ENCODE measurements at places on chromosomes 4 and X.

DNA sequence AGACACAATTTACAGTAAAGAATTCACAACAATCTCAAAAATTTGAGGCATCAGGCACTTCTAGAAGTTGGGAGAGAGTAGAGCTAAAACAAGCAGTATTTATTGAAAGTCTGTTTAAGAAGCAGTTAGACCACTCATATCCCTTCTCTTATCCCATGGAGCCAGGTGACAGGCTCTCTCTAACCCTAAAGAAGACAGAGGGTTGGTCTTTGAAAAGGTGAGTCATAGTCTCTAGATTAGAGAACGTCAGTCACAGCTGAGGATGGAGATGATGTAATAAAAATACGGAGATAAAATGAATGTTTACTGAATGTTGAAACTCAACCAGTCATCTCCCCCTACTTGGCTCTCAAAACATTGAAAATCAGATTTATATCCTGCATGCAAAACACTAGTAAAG lies 223.8 kb downstream of the CHIC2 start:
- DNase-seq = no peak

DNA sequence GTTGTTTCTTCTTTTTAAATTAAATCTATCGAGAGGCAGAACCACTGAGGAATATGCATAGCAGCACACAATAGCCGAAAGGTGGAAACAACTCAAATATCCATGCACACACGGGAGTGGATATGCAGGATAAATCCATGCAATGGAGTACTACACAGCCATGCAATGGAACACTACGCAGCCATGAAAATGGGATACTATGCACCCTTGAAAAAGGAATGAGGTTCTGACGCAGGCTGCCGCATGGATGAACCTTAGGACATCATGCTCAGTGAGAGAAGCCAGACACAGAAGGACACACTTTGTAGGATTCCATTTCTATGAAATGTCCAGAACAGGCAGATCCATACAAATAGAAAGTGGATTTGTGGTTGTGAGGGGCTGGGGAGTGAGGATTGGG lies 18.4 kb upstream of the P2RY8 start:
- DNase-seq = no peak

DNA sequence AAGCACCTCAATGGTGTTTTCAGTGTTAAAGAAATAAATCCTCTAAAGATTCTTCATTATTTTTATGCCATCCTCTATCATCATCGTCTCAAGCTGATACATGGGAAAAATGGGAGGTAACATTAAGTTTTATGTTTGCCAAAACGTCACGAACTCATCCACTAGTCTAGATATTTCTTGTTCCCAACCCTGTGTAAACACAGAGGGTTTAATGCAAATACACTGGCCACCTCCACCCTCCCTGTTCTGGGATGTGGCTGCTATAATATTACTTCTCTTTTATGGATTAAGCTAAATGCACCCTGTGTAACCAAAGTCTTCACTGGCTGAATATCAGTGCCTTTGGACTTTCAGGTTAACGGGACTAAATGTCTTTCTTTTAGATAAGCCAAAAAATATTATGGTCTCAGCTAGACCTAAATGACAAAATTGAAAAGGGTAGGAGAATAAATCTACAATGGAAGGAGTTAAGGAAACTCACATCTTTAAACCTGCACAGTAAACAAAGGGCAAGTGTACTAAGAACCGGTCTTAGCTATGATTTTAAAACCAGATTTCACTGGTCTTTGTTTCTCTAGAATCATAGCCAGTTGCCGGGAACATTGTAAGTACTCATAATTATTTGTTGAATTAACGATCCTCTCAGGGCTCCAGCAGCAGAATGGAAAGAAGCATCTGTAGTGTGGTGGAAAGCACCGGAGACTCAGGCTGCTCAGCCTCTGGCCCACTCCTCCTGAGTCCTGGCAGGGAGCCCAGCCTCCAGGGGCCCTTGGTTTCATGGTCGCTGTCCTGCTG lies 103.5 kb upstream of the NOCT start:
- DNase-seq = no peak

DNA sequence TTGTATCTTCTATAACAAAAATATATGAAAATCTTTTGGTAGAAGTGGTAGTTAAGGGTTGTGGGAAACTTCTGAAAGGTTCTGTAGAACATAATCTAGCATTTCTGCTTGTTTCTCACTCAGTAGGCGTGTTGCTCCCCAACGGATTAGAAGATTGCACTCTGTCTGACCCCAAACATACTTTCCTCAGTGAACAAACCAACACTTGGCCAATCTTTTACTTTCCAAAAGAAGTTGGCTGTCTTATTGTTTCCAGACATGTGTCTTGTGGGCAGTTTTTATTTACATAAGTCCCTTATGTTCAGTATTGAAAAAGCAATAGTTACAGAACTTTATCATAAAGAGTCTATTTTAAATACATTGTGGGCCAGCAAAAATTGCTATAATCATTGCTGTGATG lies 312.8 kb upstream of the EPHA5 start:
- DNase-seq = no peak

GRCh38 chr4:187307131-187307530 lies 583.5 kb upstream of the FAT1 start:
- DNase-seq = no peak

- no peak for DNase-seq
These were observed 237.5 kb downstream of the BCOR start for GRCh38 chrX:39859991-39860861.

DNA sequence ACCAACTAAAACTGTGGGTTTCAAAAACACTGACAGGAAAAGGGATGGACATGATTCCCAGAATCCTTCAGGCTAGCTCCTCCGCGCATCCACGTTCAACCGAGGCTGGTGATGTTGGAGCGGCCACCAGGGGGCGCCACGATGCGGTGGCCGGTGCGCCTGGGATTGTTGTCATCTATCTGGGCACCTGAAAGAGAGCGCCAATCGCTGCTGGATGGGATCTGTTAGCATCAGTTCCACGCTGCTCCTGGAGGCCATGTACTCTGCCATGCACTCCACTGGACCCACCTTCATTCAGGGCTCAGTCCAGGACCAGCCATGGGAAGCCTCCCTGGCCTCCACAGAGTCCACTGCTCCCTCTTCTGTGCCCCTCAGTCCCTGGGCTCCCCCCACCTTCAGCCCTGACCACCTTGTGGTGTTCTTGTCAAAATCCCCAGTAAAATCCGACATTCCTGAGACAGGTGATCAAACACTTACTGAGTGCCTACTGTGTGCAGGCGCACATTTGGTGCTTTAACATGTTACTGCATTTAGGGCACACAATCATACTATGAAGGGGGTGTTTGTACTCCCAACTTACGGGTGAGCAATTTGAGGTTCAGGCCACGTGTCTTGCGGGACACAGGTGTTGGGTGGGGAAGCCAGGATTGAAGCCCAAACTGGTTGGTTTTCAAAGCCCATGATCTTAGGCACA lies 71.1 kb downstream of the CRMP1 start:
- no peak for DNase-seq

- no peak for DNase-seq
These were observed 67.8 kb downstream of the NBDY start for GRCh38 chrX:56796641-56797395.

- no peak for DNase-seq
These were observed 881 bp upstream of the CACNA1F start for GRCh38 chrX:49233887-49234555.

GRCh38 chr4:5050520-5051277 lies 581 bp upstream of the STK32B start:
- DNase-seq = no peak

DNA sequence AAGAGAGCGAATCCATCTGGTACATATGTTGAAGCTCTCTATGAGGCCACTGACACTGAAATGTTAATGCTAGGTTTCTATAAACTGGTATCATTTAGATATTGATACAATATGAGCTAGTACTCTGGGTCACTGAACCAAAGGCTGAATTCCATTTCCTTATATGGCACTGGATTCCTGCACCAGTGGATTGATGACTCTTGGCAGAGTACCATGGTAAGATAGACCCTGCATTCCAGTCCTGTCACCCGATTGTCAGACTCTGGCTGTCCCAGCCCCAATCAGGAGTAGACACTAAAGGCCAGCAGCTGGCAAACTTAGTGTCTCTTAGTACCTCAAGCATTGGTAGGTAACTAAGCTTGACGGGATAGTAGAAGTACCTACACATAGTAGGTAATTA lies 44.0 kb upstream of the EOLA2 start:
- no peak for DNase-seq

- DNase-seq = no peak
These were observed 1329.2 kb upstream of the PCDH7 start for GRCh38 chr4:29390921-29391320.

DNA sequence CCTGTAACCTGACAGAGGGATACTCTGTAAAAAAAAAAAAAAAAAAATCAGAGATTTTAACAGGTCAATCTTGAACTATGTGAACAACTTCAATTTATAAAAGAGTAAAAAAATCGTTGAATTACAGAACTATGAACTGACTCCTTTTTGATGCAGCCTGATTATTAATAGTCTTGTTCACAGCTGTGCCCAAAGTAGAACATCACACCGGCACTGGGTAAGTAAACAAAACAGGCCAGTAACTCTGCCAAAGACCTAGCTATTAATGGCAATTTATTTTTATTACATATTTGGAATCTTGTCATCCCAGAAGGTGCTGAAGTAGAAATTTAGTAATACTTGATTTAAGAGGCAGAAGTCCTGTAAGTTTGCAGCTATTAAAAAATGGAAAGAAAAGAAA lies 31.4 kb downstream of the CPE start:
- no peak for DNase-seq

DNA sequence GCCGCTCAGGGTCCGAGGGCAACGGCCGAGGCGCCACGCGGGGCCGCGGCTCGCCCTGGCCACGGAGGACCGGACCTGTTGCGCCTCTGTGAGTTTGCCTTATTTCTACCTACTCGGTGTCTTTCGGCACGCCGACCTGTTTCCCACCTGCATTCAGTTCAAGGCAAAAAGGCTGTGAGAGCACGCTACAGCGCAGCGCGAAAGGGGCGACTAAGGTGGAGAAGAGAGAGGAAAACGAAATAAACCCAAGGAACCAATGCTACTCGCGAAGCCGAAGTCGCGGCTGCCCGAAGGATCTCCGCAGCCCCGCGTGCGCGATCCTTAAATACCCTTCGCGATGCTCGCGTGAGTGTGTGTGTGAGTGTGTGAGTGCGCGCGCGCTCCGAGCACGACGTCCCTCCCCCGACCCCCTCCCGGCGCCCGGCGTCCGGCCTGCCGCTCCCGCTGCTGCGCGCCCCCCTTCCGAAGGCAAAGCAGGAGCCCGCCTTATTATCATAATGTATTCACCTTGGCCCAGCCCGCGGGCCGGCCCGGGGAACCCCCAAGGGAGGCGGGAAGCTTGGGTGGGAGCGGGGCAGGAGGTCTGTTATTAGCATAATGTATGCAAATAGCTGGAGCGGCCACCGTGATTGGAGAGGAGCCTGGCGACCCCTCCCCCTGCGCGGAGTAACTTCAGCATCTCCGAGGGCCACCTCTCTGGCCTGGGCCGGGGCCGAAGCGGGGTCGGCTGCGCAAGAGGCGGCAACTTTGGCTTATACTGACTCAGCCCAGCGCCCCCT lies at the start of gene COL25A1:
Gene COL25A1, minus strand, starts transcription at position 298 of the 779 bp plus-strand sequence.
- peak; percentile 16 for DNase-seq

DNA sequence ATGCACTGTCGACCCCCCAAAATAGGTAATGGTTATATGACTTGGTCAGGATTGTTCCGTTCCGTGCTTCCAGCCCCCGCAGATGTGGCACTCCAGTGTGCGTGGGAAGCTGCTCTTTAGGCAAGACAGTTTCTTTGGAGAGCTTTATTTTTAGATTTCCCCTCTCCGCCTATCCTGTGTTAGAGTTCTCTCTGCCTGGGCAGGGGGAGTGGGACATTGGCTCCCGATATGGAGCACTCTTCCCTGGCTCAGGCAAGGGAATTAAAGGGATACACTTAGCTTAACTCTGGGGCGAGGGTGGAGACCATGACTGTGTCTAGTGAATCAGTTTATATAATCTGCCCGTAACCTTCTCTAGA lies 36.0 kb downstream of the DLG3 start:
- DNase-seq = no peak
